ENCODE measurements at places on chromosomes 2 and 18. TPM values are rescaled to one million over a fixed set of nuclear protein-coding genes. Genes with fewer than 3 reads are reported as not detected.

DNA sequence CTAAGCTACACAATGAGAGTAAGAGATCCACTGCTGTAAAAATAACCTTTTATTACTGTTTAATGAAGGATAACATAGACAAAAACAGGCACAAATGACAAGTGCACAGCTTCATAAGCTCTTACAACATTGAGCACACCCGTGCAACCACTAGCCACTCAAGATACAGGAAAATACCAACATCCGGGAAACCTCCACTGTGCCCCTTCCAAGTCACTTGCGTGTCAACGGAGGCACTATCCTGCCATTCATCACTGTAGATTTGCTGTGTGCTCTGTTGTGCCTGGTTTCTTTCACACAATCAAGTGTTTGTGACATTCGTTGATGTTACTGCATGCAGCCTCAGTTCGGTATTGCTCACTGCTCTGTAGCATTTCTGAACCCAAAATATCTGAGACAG lies 292.9 kb upstream of the MYT1L start:
- no peak for DNase-seq
- no peak overlapping the region for H3K4me3 ChIP-seq
- H3K4me1 ChIP-seq = no peaks in the 10 kb centered on the region
- H3K36me3 ChIP-seq = no peaks in the 10 kb centered on the region
- no peak overlapping the region for H3K27ac ChIP-seq

DNA sequence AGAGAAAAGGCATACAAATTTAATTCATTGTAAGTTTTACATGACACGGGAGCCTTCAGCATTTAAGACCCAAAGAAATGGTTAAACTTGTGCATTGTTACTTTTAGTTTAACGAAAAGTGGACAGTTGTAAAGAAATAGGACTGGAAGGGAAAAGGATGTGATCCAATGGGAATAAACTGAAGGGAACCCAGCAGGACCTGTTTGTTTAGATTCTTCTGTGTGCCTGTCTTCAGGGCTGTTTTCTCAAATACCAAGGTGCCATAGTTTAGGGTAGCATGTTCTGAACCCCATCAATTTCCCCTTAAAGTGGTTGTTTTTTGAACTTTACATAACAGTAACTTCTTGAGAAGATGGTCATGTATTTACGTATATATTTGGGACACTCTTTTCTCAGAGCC lies 30.3 kb upstream of the CABLES1 start:
- H3K4me1 ChIP-seq = peaks cover 3% of the 10 kb centered on the region
- H3K27ac ChIP-seq = no peak overlapping the region
- no peak overlapping the region for H3K4me3 ChIP-seq
- H3K36me3 ChIP-seq = no peaks in the 10 kb centered on the region

Gene DAPL1
- total RNA-seq = not detected

Gene TMEM163
- not detected for total RNA-seq

DNA sequence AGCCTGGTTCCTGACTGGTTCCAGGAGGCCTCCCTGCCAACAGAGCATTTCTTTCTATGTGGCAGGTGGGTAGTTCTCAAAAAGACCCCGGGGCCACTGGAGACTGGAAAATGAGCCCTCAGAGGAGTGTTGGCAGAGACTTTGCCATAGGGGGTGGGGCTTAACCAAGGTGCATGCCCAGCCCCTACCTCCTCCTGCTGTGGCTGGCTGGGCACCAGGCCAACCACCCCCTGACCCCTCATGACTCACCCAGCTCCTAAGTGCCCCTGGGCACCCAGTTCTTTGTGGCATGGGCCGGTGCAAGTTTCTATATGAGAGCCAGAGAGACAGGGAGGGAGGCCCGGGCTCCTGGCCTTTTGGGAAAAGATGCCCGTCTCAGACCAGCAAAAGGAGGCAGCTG lies 98.2 kb upstream of the SMAD2 start:
- H3K4me3 ChIP-seq = no peak overlapping the region
- H3K4me1 ChIP-seq = no peaks in the 10 kb centered on the region
- no peak for DNase-seq
- no peaks in the 10 kb centered on the region for H3K36me3 ChIP-seq
- H3K27me3 ChIP-seq = no peaks in the 10 kb centered on the region

DNA sequence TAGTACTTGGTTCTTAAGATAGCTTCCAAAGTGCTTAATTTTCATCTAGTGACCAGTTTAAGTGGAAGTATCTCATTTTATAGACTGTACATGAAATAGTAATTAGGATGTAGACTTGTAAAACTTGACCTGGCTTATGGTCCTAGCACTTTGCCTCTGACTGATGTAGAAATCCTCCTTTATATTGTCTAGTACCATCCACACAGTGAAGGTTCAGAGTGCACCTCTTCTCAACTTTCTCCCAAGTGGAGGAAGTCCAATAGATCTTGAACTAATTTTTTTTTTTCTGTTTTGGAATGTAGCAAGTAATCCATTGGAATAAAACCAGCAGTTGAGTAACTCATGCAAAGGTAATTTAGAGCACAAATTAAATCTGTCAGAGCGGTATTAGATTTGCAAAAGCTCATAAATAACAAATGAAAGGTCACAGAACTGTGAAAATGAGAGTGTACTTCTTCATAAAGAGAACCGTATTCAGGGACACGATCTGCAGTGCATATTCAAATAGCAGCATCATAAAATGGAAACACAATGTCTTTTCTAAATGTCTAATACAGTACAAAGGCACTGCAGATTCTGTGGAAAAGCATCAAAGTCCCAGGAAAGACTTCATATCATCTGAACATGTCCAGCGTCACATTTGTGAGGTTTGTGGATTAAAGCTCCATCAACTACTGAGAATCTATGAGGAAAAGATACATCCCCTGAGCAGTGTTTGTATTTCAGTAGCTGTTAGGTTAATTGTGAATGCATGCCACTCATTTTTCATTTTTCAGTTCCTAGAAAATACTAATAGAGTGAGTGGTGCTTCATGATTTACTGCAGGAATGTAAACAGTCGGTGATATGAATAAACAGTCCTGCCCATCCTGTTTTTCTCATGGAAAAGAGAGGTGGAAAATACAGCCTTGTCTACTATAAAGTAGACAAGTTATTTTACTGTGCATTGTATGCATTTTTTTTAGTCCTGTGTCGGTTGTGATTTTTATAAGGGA lies 100.7 kb downstream of the LYPD6 start:
- H3K36me3 ChIP-seq = no peaks in the 10 kb centered on the region

DNA sequence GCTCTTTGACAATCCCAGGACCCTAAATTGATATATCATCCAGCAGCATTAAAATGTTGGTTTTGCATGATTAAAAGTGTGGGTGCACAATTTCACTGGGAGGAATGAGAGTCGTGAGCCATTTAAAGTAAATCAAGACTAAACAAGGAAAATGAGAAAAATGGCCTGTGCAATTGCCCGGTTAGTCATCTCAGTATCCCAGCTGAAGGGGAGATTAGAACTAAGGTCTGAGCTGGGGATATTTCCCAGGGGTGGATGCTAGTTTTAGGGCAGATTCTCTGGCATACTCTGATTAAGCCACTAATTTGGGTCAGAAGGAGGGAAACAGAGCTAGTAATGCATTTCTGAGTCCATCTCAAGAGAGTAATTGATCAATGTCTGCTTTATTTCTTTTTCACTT lies 177.2 kb downstream of the EN1 start:
- peaks cover 3% of the 10 kb centered on the region for H3K27me3 ChIP-seq
- H3K27ac ChIP-seq = no peak overlapping the region
- H3K36me3 ChIP-seq = no peaks in the 10 kb centered on the region
- H3K4me3 ChIP-seq = no peak overlapping the region

Gene PMAIP1
- 141 TPM for total RNA-seq

Gene NPAS2
- total RNA-seq = 5.8 TPM

Gene SULT1C2
- total RNA-seq = not detected

Gene IL1R1
- 6.7 TPM for total RNA-seq

Gene SEPTIN10
- 2.3 TPM for total RNA-seq

DNA sequence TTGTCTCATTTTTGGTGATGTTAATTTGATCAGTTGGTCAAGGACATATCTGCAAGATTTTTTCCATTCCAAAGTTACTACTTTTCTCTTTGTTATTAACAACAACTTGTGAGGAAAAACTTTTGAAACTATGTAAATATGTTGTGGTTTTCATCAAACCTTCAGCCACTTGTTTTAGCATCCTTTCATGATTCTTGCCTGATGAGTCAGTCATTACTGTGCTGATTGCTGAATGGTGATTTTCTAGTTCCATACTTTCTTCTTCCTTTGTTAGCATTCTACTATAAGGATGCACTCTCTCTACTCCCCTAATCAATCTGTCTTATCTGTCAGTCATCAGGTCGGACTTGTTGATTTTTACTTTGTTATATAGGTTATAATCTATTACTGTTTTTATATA lies 10.9 kb downstream of the TMEM87B start:
- no peak overlapping the region for H3K4me3 ChIP-seq
- H3K36me3 ChIP-seq = peaks cover 68% of the 10 kb centered on the region
- no peak for DNase-seq
- no peaks in the 10 kb centered on the region for H3K27me3 ChIP-seq
- peaks cover 44% of the 10 kb centered on the region for H3K4me1 ChIP-seq

Gene RUFY4
- total RNA-seq = 1.8 TPM

DNA sequence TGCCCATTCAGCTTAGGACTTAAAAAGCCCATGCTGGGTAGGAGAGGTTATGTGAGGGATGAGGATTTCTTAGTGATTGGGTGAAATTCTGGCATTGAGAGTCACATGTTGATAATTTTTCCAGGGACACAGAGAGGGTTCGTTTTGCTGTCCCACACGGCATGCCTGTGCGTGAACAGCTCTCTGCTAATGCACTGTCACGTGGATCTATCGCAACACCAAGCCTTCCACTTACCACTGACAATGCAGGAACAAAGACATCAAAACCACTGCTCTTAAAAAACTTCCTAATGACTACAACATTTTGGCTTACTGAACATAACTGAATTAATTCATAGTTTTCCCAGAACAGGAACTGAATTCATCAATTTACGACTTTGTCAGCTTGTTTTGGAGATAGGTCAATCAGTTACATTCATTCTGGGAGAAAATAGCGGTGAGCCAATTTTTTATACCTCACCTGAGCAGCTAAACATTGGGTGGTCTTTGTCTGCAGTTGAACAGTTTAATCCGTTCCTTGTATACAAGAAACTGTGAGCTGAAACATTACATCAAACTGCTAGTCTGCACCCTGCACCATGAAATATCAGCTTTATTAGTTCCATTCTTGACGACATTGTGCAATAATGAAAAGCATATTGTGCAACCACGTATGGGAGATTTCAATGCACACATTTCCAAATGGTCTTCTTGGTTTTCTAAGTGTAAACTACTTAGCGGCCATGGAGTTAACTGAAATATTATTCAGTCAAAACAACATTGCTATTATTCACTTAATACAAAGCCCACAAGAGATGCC lies 127.1 kb downstream of the LPIN1 start:
- no peak for DNase-seq
- peaks cover 17% of the 10 kb centered on the region for H3K4me1 ChIP-seq

DNA sequence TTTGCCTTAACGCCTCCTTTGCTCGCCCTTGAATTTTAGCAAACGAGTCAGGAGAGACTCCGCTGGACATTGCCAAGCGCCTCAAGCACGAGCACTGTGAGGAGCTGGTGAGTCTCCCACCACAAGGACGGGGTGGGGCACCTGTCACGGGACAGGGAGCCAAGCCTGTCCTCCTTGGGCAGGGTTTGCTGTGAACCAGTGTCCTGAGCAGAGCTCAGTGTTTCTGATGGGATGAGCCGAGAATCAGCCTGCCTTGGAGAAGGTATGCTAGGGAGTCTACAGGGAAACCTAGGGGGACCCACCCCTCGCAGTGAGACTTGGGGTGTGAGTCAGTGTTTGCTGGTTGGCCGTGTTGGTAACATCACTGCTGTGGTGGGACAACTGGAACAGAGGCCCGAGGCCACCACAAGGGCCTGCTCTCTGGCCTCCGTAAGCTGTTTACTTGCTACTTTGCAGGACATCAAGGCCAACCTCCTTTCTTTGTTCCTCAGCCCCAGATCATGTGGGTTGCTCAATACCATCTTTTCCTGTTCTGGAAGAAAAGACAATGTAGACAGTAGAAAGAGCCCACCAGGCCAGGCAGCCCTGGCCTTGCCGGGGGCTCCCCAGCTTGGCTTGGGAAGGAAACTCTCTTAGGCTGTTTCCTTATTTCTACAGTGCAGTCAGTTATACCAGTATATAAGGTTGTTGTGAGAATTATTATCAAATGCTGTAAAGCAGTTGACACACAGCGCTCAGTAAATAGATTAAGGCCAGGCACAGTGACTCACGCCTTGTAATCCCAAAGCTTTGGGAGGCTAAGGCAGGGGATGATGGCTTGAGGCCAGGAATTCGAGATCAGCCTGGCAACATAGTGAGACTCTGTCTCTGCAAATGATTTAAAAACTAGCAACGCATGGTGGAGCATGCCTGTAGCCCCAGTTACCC lies 42.4 kb downstream of the ITGB1BP1 start:
- no peak for DNase-seq
- H3K36me3 ChIP-seq = no peaks in the 10 kb centered on the region
- H3K27ac ChIP-seq = no peak overlapping the region

- DNase-seq = no peak
- H3K4me3 ChIP-seq = no peak overlapping the region
- no peaks in the 10 kb centered on the region for H3K27me3 ChIP-seq
- no peaks in the 10 kb centered on the region for H3K36me3 ChIP-seq
- H3K27ac ChIP-seq = no peak overlapping the region
- H3K4me1 ChIP-seq = no peaks in the 10 kb centered on the region
Measured at GRCh38 chr2:199258291-199258690, 199.4 kb downstream of the SATB2 start.

GRCh38 chr2:190303647-190304046 lies 16.0 kb downstream of the HIBCH start:
- H3K4me3 ChIP-seq = no peak overlapping the region
- peaks cover 5% of the 10 kb centered on the region for H3K4me1 ChIP-seq
- no peaks in the 10 kb centered on the region for H3K27me3 ChIP-seq
- no peak for DNase-seq
- peaks cover 34% of the 10 kb centered on the region for H3K36me3 ChIP-seq

Gene TACR1
- not detected for total RNA-seq

Gene CLEC4F
- not detected for total RNA-seq

All from activated naive CD4-positive, alpha-beta T cell treated with anti-CD3 and anti-CD28 coated beads for 36 hours (primary cell).